Fibroblast of skin of back (primary cell): ENCODE measurements at places on chromosomes 7 and 10.

DNA sequence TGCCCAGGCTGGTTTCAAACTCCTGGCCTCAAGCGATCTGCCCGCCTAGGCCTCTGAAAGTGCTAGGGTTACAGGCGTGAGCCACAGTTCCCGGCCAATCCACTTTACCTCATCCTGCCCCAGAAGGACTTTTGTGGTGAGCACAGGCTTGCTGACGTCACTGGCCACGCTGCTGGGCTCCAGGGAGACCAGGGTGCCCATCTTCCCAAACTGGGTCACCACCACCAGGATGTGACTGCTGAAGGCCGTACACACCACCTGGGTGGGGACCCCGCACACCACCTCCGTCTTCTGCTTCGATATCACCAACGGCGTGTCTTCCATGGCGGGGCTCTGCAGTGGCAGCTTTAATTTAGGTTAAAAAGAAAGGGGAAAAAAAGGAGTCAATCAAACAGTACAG, 816 bp downstream of the PSMG3 start:
- peak; percentile 21 for DNase-seq

DNA sequence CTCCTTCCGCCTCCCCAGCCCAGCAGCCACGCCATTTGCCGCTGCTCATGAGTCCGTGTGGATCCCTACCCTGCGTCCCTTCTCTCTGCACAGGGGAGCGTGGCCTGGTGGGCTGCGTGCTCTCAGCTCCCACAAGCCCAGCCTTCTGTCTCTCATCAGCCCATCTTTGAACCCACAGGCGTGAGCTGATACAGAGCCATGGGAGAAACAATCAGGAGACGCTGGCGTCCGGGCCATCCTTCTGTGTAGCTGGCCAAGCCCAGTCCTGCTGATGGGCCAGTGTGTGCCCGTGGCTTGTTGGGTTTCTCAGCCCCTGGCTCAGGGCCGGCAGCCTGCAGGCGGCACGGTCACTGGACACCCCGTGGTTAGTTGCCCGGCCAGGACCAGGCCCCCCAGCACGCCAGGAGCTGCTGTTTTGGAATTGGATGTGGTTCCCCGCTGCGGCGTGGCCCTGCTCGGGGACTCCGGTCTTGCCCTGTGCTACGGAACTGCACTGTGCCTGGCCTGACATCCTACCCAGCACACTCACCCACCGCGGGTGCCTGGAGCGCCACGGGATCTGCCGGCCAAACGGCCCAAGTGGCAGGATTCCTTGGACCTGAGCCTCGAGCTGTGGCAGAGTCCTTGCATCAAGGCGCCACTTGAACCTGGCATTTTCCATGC, 88.9 kb downstream of the ELFN1 start:
- no peak for DNase-seq

DNA sequence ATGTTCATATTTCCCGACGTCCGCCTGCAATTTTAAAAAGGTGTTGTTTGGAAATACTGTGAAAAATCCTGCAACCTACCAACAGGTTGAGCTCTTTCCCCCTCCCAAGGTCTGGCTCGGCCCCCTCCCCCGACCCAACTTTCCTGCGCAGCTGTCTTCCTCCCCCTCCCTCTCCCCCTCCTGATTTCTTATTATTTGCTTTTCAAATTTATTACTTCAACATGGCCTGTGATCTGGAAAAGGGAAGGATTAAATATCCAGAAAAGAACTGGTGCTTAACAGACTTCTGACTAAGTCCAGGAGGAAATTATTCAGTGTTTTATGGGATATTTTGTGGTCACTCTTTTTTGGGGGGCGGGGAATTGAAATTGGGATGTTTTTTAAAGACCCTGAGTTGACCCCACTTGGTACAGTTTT, 2.4 kb downstream of the ARID5B start:
- peak; percentile 37 for DNase-seq

DNA sequence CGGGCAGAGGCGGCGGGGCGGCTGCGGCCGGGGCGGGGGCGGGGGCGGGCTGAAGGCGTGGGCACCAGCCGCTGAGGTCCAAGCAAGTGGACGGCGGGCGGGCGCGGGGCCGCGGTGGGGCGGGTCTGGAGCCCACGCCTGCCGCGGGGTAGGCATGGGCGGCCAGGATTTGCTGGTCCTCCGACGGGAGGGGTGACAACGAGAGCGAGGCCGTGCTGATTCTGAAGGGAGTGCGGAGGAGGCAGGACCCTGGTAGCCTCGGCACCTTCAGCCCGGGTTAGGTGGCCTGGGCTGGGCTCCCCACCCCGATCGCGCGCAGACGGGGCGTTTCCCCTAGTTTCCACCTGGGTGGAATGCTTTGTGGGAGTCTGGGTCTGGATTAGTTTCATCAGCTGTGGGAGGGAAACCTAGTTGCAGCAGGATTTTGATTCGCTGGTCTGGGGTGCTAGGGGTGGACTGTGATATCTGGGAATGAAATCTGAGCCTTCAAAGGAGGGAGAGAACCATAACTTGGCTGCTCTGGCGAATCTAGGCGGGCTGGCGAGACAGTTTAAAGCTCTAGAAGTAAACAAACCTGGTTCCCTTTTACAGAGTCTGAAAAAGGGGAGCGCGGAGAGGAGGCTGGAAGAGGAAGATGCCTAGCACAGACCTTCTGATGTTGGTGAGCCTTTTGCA, 609 bp downstream of the SGPL1 start:
- peak; percentile 91 for DNase-seq
